ENCODE measurements at places on chromosomes 7 and 10. TPM values are rescaled to one million over a fixed set of nuclear protein-coding genes. Genes with fewer than 3 reads are reported as not detected.

DNA sequence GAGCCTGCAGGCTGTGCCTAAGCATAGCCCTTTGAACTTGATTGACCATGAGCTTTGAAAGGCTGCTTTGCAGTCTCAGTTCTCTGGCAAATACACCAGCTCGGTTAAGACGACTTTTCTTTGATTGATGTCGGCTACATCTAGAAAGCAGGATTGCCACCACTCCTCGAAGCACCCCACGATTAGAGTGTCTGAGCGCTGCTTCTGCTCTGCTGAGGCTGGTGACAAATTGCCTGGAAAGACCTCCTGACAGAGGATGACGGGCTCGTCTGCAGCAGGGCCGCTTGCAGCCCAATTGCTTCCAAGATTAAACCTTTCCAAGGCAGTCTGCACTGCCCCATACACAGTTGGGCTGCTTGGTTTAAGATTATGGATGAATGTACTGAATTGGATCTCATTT lies 182.0 kb downstream of the CUX1 start:
- no peak for DNase-seq

The SYCE1 gene
- total RNA-seq: not detected

DNA sequence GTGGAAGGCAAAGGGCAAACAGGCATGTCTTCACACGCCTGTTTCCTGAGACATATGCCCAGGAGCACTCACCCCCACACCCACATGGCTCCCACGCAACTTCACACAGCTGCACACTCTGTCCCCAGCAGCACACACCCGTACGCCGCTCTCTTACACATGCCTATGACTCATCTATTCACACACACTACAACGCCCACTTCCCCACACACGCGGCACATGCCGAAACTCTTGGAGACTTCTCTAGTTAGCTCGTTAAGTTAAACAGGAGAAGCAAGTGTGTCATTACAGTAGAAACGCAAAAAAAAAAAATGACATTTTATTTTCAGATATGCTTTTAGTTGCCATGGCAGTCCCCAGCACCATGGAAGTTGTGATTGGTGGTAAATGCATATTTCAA lies 6.7 kb downstream of the CALN1 start:
- DNase-seq: no peak

The OR13A1 gene
- under 0.01 TPM for total RNA-seq

GRCh38 chr7:50197549-50197948 lies 104.5 kb upstream of the ZPBP start:
- no peak for DNase-seq

- DNase-seq: no peak
Observed at GRCh38 chr7:33325754-33326484, 196.6 kb downstream of the BBS9 start.

The RNF133 gene
- total RNA-seq: 0.14 TPM

The FBXL13 gene
- total RNA-seq: 0.70 TPM

- no peak for DNase-seq
Observed at GRCh38 chr10:4557469-4557868, 268.5 kb upstream of the AKR1E2 start.

GRCh38 chr7:18610331-18610948 lies 114.9 kb downstream of the HDAC9 start:
- no peak for DNase-seq

DNA sequence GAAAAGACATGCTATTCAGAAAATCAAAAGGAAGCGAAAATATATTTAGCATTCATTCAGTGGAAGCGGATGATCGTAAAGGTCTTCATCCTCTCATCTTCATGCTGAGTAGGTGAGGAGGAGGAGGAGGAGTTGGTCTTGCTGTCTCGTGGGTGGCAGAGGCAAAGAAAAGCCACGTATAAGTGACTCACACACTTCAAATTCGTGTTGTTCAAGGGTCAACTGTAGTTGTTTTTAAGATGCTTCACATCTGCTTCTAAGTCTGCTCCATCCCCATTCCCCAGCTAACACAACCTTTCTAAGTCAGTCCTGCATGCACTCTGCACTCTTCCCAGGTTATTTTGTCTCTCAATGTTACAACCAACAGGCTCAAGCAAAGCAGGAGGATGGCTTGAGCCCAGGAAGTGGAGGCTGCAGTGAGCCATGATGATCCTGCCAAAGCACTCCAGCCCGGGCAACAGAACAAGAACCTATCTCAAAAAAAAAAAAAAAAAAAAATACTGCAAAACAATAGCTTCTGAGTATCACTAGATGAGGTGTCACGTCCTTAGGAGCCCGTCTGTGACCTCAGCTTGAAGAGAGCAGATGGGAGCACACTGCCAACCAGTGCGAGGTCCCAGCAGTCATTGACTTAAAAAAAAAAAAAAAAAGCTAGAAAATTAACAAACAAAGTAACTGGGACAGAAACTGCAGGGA lies 70.5 kb downstream of the SFMBT2 start:
- DNase-seq: no peak

DNA sequence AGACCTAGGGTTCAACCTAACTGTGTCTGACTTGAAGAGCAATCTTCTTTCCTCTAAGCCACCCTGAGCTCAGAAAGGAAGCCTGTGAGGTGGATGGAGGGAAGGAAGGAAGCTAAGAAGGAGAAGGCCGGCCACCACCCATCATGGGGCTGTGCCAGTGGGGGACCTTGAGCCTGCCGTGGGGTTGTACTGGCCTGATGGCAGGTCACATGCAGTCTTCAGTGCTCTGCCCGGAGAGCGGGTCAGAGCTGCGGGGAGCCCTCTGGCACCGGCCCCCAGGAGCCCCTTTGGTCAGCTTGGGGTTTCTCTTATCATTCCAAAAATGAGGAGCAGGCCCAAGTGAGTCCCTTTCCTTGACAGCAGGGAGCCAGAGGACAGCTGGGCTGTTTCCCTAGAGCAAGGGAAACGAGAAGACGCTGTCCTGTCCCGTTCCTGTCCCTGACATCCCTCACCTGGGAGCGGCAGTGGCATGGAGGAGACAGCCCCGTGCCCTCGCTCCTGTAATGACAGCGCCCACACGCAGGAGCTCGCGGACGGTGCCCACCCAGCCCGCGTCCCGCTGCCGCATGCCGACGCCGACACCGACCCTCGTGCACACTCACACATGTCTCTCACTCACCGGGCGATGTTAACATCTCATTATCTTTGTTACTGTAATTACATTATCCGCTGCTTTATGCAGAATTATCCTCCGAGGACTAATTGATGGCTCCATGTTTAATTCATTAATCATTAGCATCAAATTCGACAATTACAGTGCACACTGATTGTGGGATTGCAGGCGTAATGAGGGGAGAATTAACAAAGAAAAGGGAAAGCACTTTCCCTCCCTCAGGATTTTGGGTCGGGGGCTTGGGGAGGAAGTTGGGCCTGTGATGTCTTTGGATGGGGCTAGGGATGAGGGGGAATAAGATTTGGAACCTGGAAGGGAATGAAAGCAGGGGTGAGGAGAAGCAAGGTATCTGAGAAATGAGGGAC lies 31.3 kb downstream of the GBX1 start:
- no peak for DNase-seq

GRCh38 chr7:134942690-134943466 lies 43.4 kb upstream of the AGBL3 start:
- no peak for DNase-seq

The RPP38 gene
- total RNA-seq: 8.4 TPM

DNA sequence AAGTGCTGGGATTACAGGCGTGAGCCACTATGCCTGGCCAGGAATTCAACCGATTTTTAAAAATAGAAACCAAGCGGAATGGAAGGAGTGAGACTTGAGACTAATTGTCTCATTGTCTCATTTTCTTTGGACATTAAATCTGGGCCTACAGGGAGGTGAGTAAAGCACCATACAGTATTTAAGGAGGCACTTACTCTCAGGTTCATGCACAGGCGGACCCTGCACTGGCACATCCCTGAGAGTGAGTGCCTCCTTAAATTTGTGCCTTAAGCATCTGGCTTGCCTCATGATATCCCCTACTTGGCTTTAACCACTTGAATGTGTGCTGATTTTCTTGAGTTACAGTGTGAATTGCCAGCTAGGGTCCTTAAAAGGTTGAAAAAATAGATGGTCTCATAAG lies 10.6 kb downstream of the UBE3C start:
- no peak for DNase-seq

All from liver (tissue), 10 donors.